CD4-positive, alpha-beta T cell treated with Interleukin-10 for 1 hour (primary cell): ENCODE measurements at places on chromosomes 12 and 14.

DNA sequence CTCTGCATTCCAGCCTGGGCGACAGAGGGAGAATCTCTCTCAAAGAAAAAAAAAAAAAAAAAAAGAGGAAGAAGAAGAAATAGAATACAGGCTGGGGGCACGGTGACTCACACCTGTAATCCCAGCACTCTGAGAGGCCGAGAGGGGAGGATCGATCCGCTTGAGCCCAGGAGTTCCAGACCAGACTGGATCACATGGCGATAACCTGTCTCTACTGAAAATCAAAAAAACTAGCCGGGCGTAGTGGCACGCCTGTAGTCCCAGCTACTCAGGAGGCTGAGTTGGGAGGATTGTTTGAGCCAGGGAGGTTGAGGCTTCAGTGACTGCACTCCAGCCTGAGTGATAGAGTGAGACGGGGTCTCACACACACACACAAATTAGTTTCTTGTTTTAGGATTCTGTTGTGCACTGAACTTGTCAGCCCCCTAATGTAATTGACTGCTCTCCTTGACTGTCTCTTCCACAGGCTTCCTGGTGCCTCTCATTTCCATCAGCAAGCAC is 963 bp upstream of the TINF2 start:
- no peak for DNase-seq

DNA sequence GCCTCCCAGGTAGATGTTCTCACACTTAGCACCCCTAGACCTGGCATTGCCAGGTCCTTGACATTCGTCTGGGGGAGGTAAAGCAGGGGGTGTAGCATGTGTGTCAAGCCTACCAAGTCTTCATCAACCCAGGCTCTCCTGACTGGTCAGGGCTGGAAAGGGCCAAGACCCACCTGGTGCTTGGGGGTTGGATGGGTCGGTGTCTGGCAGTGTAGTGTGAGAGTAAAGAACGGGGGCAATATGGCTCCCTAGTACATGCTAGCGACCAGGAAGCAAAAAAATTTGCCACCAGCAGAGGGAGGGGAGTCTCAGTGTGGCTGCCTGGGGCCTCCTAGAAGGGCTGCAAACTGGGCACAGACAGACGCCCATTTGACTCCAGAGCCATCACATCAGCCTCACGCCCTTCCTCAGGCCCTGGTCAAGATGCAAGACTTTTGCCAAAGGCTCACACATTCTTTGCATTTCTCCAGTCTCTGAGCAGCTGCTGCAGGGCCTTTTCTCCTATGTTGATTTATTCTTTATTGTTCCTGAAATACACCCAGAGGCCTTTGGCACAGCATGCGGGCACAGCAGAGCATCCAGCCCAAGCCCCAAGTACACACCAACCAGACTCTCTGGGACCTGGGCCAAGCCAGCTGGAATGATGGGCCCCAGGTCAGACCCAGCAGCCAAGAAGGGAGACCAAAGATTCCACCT is 38.3 kb upstream of the PNMA1 start:
- DNase-seq, result peak; percentile 65

- DNase-seq, result no peak
Measured at GRCh38 chr12:114355389-114356088, 50.4 kb downstream of the TBX5 start.

GRCh38 chr12:6829536-6830220 is 1.5 kb downstream of the P3H3 start:
- DNase-seq, result no peak

- DNase-seq, result no peak
Measured at GRCh38 chr14:54503486-54503885, 6.2 kb upstream of the CGRRF1 start.

DNA sequence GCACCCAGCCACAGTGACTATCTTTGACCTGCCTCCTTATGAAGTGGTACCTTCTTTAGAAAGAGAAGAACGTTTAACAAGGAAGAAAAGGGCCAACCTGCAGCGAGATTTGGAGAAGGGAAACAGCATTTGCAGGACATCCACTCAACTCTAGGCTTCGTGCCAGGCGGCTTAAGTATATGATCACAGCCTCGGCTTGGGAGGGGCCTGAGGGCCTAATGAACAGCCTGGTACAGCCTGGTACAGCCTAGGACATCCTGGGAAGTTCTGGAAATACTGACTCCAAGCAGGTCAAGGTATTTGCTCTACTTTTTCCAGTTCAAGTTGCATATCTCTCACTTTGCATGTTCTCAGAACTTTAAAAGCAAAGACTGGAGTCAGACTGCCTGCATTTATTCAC is 16.1 kb downstream of the HCAR2 start:
- DNase-seq, result no peak

GRCh38 chr12:117890137-117890536 is 78.7 kb downstream of the KSR2 start:
- DNase-seq, result no peak

GRCh38 chr12:113120670-113121370 is 14.7 kb downstream of the RASAL1 start:
- no peak for DNase-seq

DNA sequence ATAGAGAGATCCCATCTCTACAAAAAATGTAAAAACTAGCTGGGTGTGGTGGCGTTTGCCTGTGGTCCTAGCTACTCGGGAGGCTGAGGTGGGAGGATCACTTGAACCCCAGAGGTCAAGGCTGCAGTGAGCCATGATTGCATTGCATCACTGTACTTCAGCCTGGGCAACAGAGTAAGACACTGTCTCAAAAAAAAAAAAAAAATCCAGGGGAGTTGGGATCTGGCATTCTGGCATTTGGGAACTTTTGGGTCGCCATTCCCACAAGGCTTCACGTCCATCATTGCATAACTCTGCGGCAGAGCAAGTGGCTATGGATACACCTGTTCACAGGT is 34.7 kb upstream of the FAM181A start:
- DNase-seq, result no peak

- no peak for DNase-seq
Measured at GRCh38 chr14:63472986-63473788, 70.0 kb downstream of the PPP2R5E start.

DNA sequence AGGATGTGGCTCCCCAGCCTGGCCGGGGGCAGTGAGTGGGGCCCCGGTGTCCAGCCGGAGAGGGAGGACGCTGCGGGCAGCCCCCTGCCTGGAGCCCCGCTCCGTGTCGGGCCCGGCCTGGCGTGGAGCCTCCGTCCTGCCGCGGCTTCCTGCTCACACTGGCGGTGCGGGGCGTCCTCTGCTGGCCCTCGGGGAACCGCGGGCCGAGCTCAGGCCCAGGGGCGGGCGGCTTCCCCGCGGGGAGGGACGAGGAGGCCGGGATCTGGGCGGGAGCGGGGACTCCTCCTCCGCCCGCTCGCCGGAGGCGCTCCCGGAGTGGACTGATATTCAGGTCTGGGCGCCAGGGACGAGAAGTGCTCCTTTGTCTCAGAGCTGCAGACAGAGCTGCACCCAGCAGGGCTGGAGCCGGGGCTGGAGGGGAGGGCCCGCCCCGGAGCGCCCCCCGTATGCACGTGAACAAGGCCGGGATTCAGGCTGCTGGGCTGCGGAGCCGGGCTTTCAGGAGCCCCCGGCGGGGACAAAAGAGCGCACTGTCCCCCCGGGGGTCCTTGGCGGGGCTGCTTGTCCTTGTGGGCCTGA is 2.2 kb downstream of the MMP17 start:
- DNase-seq, result peak; percentile 21

- DNase-seq, result no peak
Measured at GRCh38 chr14:58978343-58978742, 210.1 kb upstream of the DAAM1 start.

- no peak for DNase-seq
Measured at GRCh38 chr14:57617510-57617909, 123.9 kb upstream of the CCDC198 start.

DNA sequence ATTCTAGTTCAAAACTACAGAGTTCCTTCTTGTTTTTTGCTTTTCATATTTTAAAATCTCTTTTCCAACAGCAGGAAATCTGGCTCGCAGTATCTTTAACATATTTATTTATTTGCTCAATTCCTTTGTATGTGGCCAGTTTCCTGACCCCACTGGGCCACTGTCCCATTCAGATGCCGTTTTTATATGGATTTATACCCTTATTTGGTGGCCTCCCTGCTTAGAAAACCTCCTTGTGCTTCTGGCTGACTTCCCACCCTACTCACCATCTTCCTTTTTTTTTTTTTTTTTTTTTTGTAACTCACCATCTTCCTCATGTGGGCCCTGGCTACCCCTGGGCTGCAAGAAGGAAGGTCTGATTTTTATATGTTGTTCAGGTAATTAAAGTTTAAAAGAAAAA is 53.9 kb downstream of the TTLL5 start:
- no peak for DNase-seq

GRCh38 chr14:75101491-75101890 is 25.4 kb downstream of the NEK9 start:
- DNase-seq, result no peak

- no peak for DNase-seq
Measured at GRCh38 chr12:31597066-31597465, 6.1 kb upstream of the DENND5B start.

GRCh38 chr14:63960926-63961567 is 108.2 kb downstream of the SYNE2 start:
- no peak for DNase-seq

GRCh38 chr14:105600939-105601359 is 74.6 kb downstream of the TMEM121 start:
- DNase-seq, result no peak

- DNase-seq, result peak; percentile 82
Measured at GRCh38 chr12:10673659-10674384, at the start of gene STYK1. TSS of gene STYK1 (minus strand) at chr12:10674052. CDS start at chr12:10634618, 39,434 bp downstream.

- DNase-seq, result no peak
Measured at GRCh38 chr14:76083796-76084765, 67.6 kb upstream of the GPATCH2L start.

GRCh38 chr12:107439026-107439738 is 246.4 kb upstream of the PWP1 start:
- DNase-seq, result no peak

- no peak for DNase-seq
Measured at GRCh38 chr12:101564912-101565311, 29.9 kb upstream of the MYBPC1 start.

GRCh38 chr12:50024805-50025186 is 498 bp downstream of the RACGAP1 start:
- no peak for DNase-seq

DNA sequence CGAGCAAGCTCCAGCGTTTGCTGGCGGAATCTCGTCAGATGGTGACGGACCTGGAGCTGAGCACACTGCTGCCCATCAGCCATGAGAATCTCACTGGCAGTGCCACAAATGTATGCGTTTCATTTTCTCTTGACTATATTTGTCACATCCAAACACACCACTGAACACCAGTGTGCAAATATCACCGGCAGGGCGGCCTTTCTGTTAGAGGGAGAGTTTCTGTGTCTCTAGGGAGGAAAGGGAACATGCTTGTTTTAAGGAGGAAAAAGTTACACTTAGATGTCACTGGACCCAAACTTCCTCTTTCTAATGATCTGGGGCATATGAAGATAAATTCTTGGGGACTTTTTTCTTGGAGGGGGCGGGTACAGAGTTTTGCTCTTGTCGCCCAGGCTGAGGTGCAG is 21.9 kb upstream of the HIP1R start:
- DNase-seq, result no peak

DNA sequence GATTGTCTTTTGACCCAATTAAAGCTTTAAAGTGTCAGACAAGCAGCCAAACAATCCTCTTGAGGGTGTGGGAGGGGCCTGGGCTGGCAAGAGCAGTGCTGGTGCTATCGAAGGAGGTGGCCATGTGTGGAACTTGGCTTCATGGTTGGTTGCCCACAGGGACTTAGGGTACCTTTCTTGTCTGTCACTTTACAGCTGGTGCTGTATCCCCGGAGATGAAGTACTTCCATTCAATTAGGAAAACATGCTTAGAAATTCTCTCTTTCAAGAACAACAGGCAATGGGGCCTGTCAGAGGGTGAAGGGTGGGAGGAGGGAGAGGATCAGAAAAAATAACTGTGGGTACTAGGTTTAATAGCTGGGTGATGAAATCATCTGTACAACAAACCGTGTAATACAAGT is 86.5 kb downstream of the DAAM1 start:
- no peak for DNase-seq

DNA sequence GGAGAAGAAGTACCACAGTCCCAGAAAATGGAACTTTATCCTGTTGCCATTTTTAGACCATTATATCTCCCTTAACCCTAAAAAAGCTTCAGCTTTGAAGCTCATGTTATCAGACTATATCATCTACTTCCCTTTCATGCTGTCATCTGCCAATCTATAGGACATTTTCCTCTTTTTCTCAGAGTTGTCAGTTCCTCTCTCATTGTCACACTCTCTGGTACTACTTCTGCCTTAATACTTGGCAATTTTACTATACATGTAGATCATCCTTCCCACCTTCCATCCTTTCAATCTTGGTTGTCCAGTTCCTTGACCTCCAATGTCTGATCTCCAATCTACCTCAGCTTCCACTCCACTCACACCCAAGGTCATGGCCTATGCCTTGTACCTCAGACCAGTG is 57.4 kb downstream of the SLC15A5 start:
- no peak for DNase-seq

DNA sequence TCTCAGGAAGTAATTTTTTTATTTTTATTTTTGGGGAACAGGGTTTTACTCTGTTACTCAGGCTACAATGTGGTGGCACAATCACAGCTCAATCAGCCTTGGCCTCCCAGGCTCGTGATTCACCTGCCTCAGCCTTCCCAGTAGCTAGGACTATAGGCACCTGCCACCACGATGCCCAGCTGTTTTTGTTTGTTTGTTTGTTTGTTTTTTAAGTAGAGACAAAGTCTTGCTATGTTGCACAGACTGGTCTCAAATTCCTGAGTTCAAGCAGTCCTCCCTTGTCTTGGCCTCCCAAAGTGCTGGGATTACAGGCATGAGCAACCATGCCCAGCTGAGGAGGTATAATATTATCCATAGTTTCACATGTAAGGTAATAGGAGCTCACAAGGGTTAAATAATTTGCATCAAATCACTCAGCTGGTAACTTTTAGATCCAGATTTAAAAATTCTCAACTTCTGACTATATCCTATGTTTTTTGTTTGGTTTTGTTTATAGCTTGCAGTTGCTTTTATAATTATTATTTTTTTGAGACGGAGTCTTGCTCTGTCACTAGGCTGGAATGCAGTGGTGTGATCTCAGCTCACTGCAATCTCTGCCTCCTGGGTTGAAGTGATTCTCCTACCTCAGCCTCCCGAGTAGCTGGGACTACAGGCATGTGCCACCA is 629.3 kb downstream of the DIO2 start:
- no peak for DNase-seq

- DNase-seq, result no peak
Measured at GRCh38 chr12:24153079-24153478, 203.6 kb upstream of the SOX5 start.

- DNase-seq, result no peak
Measured at GRCh38 chr14:68230950-68231717, 411.6 kb downstream of the RAD51B start.

DNA sequence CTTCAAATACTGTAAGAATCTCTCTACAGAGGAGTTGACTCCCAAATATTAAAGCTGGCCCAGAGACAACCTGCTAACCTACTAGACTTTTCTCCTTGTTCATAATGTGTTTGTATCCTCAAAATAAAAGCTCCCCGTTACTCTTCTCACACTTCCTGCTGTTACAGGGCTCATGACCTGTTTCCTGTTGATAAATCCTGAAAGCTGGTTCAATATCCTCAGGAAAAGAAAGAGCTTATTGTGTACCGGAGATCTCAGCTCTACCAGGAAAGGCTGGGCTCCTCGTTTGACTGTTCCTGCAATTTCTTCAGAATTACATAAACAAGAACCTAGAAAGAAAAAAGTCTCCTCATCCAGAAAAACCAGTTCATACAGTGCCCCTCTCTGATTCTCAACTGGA is 30.8 kb downstream of the CLEC1A start:
- no peak for DNase-seq
